ENCODE measurements at places on chromosomes 1 and 21.

GRCh38 chr1:228544021-228544850, 57.1 kb downstream of the RNF187 start:
- no peak for DNase-seq

GRCh38 chr21:40902299-40902698, 55.3 kb upstream of the DSCAM start:
- DNase-seq: no peak

DNA sequence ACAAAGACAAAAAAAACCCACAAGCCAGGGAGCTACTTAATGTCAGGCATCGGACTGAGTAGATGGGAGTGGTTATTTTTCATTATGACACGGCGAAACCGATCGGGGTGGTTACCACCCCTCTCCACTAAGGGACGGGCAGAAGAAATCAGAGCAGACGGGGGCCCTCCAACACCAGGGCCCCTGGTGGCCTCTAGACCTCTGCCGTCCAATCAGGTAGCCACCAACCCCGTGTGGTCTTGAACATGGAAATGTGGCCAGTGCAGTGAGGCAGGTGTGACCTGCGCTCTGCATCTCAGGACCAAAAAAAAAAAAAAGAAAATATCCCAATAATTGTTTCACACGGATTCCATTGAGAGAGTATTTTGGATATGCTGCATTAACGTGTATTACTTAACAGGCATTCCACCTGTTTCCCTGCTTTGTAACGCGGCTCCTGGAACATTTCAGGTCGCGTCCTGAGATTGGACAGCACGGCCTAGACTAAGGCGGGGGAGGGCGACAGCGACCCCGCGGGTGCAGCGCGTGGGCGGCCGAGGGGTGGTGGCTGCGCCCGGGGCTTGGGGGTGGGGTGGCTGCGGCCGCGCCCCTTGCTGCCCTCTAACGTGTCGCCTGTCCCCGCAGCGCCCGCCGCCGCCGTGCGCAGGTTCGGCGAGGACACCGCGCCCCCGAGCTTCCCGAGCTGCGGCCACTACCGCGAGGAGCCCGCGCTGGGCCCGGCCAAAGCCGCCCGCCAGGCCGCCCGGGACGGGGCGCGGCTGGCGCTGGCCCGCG, 48.3 kb downstream of the SIM2 start:
- no peak for DNase-seq

- DNase-seq: no peak
These were observed 30.2 kb downstream of the LDLRAP1 start for GRCh38 chr1:25573591-25573930.

DNA sequence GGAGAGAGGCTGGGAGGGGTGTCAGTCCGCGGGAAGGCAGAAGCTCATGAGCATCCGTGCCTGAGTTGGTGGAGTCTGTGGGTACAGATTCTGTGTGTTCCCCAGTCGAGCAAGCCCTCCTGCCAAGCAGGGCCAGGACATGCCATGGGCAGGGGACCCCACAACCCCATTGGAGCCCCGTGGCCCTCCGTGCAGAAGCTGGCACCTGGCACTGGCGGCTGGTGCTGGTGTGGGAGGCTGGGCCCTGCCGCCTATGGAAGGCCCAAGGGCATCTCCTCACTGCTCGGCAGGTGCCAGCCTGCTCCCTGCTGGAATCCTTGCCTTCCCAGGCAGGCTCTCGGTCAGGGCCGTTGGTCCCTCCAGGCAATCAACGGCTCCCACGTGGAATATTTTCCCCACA, 73.7 kb downstream of the UBE2T start:
- no peak for DNase-seq

DNA sequence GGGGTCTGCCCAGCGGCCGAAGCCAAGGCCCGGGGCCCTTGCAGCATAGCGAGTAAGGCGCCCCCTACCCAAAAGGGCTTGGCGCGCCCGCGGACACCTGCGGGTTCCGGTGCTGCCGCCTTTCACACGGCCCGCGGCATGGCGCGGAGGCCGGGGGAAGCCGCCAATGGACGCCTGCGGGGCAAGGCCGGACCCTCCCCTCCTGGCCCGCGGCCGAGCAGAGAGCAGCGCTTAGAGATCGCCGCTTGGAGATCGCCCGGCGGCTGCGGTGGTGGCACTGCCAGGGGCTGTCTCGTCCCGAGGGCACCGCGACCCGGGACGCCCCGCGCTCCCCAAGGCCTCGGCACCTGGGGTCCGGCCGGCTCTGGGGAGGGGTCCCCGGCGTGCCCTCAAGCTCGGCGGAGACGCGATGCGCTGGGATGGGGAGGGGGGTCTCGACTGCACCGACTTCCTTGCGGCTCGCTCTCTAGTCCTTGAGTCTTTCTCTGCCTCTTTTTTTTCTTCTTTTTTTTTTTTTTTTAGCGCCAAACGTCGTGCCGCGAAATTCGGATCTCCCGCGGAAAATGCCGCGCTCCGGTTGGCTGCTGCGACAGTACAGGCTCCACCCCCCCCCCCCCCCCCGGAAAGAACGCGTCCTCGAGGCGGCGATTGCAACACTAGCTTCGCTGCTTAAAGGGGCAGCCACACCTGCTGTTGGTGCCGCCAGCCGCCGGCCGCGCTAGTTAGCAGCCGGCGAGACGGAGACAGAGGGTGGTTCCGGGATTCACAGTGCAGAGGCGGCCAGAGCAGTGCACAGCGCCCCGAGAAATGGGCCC, at the start of gene E2F2:
TSS of gene E2F2 (minus strand) at position 487 of the 815 bp plus-strand sequence. CDS start at position 47, 440 bp downstream.
- DNase-seq: no peak

DNA sequence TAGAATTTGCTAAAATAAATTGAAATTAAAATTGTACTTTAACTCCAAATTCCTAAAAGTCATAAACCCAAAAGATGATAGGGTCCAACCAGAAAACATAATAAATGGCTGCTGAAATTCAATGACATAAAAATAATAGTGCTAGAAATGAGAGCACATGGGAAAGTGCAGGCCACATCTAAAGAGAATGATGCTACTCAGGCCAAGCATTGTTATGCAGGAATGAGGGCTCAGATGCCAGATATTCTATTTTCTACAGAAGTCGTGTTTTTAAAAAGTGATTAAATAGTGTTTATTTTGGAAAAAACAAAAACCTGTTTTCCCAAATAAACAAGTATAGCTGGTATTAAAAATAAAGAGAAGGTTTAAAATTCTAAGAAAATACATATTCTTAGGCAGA, 234.4 kb downstream of the KCNT2 start:
- DNase-seq: no peak

DNA sequence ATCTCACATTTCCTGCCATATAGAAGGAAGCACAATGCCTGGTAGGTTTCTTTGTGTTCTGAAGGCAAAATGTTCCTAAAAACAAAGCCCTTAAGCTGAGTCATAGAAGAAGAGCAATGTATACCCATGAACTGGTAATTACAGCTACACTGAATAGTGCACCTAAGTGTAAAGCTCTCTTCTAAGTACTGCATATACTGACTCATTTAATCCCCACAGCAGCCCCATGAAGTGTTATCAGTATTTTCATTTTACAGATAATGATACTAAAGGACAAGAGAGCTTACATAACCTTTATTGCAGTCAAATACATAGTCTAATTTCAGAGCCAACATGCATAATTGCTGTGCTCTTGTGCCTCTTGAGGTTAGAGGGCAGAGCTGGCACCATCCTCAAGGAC, 239.9 kb downstream of the DPYD start:
- DNase-seq: no peak

Measured in iPS DF 19.7 (cell line).